ENCODE measurements at places on chromosomes 16 and 17.

- DNase-seq = no peak
Measured at GRCh38 chr16:70687102-70687511, 1.3 kb upstream of the MTSS2 start.

DNA sequence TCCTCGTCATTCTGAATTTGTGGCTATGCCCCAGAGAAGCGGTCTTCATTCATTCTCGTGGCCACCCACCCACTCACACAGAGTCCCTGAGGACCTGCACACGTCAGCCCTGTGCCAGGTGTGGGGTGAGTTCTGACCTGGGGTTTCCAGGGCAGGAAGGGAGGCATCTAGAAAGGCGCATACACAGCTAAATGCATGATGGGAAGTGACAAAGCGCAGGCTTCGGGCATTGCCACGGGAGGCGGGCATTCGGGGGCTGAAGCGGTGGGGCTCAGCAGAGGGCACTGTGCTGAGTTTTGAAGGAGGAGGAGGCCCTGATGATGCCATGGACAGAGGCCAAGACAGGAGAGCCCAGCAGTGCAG, 10.9 kb downstream of the UBALD2 start:
- DNase-seq = no peak

DNA sequence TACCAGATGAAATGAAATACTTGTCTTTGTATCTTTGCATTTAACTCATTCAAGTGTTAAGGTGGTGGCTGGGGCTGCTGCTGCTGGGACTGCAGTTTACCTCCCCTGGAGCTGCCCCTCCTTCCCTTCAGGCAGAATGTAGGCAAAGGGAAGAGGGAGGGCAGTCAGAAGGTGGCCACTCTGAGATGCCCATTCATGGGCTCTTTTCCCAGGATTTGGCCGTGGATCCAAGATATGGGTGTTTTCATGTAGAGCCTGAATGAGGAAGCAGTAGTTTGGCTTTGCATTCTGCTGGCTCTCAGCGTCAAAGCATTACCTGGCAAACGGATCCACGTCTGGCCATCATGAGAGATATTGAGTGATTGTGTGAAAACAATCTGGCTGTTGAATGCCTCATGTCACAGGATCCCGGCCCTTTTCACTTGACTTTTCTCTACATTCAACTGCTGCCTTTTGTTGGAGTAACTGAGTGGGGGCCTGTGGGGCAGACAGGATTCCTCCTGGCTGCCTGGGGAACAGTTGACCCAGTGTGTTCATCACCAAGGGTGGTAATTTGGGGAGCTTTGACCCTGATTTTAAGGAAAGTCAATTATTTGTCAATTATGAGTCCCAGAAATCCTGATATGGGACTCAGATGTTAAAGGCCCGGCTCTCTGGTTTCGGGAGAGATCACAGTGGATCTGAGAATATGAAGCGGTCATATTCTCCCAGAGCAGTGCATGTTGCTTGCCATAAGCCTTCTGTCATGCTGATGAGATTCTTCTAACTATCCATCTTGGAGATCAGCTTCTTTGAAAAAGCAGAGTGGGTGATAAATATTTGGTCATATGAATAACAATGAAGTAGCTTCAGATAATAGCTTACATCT, 236.8 kb downstream of the IRX3 start:
- no peak for DNase-seq

GRCh38 chr16:67165121-67166078, 855 bp downstream of the HSF4 start:
- DNase-seq = no peak

DNA sequence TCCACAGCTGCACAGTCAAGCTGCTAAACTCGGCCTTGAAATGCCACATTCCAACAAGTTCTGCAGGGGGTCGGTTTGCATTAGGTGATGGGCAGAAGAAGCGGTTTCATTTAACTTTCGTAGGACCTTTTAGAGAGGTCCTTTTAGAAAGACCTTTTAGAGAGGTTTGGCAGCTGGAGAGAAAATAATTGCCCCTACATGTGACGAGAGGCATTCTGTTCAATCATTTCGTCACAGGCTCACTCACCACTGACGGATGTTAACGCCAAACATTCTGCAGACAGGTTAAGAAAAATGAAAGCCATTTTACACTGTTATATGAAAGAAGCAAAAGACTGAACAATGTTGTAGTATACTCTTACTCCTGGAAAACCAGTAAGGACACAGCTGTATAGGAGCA, 76.5 kb upstream of the ZNF423 start:
- no peak for DNase-seq

GRCh38 chr16:10827691-10828341, 9.2 kb upstream of the TVP23A start:
- DNase-seq = no peak

GRCh38 chr16:87431926-87432325, 39.8 kb downstream of the MAP1LC3B start:
- no peak for DNase-seq

- no peak for DNase-seq
Measured at GRCh38 chr17:5299383-5299782, 17.3 kb downstream of the RABEP1 start.

GRCh38 chr17:31903401-31903800, 1.9 kb upstream of the UTP6 start:
- DNase-seq = no peak

- DNase-seq = no peak
Measured at GRCh38 chr17:1137465-1137894, 42.3 kb downstream of the ABR start.
